ENCODE measurements at places on chromosomes 11 and 22. TPM values are rescaled to one million over a fixed set of nuclear protein-coding genes. Genes with fewer than 3 reads are reported as not detected.

DNA sequence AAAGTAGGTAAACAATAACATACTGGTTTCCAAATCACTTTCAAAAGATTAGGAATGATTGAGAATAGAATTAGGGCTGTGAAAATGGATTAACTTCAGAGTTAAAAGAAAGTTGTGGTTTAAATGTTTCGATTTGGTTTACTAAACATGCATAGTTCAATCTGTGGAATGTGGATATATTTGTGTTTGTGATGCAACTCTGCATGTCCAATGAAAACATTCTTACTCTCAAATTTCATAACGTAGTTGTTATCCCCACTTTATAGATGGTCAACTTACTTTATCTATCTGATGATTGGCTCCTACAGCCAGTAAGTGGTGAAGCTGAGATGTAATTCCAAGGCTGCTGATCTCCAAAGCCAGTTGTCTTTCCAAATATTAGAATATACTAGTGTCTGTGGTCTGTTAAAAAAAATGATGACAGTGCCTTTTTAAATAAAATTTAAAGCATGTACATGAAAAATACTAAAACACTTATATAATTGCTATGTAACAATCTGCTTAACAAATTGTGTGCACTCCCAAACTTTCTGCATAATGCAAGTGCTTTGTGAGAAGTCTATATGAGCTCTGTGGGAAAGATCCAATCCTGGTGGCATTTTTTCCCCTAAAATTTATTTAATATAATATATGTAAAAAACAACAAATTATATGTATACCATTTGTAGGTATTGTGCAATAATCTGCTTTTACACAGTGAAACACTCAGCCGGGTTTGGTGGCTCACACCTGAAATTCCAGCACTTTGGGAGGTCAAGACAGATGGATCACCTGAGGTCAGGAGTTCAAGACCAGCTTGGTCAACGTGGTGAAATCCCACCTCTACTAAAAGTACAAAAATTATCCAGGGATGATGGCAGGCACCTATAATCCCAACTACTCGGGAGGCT is 9.7 kb upstream of the SIK3 start:
- no peak for DNase-seq

DNA sequence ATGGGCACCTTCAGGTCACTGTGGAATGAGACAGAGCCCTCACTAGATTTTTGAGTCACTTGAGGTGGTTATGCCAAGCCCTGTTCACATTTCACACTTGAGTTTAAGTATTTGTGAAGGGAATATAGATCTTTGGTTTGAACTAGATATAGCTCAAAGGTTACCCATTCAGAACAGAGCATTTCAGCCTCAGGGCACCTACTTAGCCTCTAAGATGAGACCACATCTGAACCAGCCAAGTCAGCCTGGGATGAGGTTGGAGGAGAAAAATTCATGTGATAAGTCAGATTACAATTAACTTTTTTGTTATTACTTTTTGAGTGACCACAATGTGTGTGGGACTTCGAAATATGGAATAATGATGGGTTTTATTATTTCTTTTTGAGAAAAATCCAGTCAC is 127.8 kb downstream of the TEAD1 start:
- no peak for DNase-seq

DNA sequence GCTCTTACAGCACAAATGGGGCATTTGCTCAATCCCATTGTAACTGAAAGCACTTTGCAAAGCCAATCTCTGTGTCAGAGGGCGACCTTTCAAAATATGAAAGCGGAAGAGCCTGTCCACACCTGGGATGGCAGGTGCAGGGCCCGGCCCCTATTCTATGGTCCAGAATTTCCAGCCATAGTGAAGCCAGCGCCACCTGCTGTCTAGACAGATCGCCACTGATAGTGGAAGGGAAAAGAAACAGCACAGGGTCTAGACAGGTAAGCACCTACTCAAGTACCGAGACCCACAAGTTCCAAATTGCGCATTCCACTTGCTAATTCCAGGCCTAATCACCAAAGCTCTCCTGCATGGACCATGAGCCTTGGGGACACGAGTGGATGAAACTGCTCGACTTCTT is 141.4 kb downstream of the NTM start:
- peak; percentile 22 for DNase-seq

GRCh38 chr11:82194521-82194920 is 539.1 kb downstream of the FAM181B start:
- DNase-seq: no peak

- no peak for DNase-seq
Observed at GRCh38 chr11:121206810-121207209, 85.8 kb upstream of the SC5D start.

GRCh38 chr11:125342281-125342930 is 153.7 kb downstream of the FEZ1 start:
- DNase-seq: no peak

DNA sequence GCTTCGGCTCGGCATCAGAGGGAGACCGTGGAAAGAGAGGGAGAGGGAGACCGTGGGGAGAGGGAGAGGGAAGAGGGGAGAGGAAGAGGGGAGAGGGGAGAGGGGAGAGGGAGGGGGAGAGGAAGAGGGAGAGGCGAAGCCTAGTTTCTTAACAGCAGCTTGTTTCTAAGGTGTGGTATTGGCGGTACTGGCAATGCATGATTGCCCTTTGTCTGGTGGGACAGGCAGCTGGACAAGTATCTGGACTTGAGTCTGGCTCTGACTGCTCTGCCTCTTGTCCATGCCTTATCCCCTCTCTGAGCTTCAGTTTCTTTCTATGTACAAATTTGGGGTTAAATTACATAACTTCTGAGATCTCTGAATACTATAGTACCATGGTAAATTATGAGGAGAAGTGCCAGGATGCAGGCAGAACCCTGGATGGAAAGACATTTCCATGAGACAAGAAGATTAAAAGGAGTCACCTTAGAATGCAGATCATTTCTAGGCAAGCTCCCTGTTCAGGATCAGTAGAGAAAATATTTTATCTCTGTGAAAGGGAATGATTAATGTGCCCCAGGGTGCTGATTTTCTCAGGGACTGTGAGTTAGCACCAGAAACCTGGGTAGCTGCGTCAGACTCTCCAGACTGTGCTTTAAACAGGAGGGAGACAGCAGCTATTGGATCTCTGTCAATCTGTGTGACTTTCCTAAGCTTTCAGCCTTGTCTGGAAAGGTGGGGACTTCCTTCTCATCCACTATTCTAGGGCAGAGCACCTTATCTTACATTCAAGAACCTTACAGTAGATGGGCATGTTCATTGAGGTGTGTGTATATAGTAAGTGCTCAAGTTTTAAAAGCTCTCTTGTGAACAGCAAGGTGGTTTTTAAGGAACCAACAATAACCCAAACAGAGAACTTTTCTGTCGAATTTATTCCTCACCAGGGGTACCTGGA is 31.9 kb upstream of the CCDC90B start:
- DNase-seq: no peak

DNA sequence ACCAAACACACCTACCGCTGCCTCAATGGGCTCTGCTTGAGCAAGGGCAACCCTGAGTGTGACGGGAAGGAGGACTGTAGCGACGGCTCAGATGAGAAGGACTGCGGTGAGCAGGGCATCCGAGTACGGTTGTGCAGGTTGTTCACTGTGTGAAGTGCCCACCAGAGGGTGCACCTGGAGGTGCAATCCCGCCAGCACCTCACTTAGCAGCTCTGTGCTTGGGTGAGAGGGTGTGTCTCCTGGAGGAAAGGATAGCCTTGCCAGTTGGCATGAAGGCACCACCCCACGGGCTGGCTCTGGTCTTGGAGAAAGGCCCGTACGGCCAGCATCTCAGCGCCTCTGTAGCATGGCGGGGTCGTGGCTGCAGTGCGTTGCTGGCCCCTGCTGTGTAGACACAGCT is 39.4 kb downstream of the ST14 start:
- no peak for DNase-seq

- DNase-seq: no peak
Observed at GRCh38 chr11:93849751-93850593, 446 bp downstream of the VSTM5 start.

- DNase-seq: peak; percentile 46
Observed at GRCh38 chr11:67572747-67573419, 10.7 kb upstream of the GSTP1 start.

DNA sequence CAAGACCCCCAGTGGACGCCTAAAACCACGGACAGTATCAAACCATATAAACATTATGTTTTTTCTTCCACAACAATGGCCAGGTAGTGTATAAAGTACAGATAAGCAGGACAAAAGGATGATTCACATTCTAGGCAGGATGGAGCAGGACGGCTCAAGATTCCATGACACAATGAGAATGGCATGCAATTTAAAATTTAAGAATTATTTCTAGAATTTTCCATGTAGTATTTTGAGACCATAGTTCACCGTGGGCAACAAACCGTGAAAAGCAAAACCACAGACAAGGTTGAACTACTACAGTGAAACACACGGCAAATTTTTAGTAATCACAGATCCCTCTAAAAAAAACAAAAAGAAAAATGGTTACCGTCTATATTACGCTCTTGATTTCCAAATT is 7.5 kb downstream of the NARS2 start:
- no peak for DNase-seq

The ESAM gene
- total RNA-seq: not detected

The YAP1 gene
- 41.1 TPM for total RNA-seq

The ASRGL1 gene
- total RNA-seq: 10.6 TPM
